ENCODE measurements at places on chromosomes 13 and 19.

GRCh38 chr19:49422407-49423070 lies 702 bp downstream of the PTH2 start:
- DNase-seq: no peak

DNA sequence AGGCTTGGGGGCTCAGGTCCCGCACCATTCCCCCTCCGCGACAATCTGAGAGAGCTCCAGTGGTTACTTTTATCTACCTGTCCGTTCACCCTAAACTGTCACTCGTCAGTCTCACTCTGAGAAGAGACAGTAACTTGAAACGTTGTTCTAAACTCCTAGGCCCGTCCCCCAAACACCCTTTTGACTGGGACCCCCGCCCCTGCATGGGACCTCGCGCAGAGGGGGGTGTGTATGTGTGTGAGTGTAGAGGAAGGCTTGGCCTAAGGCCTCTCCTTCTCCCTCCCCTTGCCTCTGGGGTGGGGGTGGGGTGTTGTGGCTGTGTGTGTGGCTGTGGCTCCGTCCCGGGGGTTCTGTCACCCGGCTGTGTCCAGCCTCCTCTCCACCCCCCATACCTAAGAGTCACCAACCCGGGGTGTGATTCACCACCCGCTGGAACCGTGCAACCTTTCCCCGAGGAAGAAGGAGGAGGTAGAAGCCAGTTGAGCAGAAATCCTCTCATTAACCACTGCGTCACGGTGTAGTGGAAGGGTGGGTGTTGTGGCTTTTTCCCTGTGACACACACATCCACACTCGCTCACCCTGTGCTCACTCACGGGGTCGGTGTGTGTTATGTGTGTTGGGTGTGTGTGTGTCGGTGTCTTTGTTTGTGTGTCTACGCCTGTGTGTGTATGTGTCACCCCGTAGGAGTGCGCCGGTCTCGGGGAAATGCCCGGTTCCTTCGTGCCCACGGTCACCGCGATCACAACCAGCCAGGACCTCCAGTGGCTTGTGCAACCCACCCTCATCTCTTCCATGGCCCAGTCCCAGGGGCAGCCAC lies 2.4 kb downstream of the FOSB start:
- no peak for DNase-seq

DNA sequence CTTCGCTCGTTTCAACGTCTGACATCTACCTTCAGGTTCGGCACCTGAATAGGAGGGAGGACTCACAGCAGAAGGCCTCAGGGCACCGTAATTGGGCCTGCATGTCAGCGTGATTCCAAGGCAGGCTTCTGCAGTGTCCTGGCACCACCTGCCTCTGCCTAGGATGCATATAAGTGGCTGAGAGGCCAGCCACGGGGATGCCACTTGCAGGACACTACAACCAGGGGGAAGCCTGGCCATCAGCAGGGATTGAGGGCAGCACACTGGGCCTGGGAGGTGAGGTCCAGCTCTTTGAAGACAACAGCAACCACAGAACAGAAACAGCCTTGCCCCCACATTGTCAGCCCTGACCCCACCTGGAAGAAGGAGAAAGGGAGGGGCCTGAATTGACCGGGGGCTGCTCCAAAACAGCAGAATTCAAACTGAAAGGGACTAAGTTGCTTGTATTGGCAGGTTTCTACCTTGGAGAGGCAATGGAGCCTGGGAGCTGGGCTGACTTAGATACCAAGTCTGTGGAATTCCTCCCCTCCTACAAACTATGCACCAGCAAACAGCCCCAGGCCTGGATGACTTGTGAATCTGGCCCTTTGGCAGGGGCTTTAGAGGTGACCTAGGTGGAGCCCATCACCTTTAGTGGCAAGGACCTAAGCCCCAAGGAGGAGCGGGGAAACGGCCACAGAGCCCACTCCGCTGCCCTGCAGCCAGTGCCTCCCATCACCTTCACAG lies 34.1 kb upstream of the POMP start:
- no peak for DNase-seq

- peak; percentile 20 for DNase-seq
These were observed 3.4 kb downstream of the BBC3 start for GRCh38 chr19:47227352-47228167.

All from NCI-H774 (cell line).